Activated T-helper 1 cell treated with anti-CD3 and anti-CD28 coated beads, Interleukin-12 subunit alpha, Interleukin-12 subunit beta, Interleukin-2, Interleukin-4 antibody, amounts not matched to agents 30 ng/mL and 10 ng/mL and 1 ng/mL, durations not matched to agents 14 hours and 24 hours and 36 hours (primary cell): ENCODE measurements at places on chromosomes 11 and 22.

DNA sequence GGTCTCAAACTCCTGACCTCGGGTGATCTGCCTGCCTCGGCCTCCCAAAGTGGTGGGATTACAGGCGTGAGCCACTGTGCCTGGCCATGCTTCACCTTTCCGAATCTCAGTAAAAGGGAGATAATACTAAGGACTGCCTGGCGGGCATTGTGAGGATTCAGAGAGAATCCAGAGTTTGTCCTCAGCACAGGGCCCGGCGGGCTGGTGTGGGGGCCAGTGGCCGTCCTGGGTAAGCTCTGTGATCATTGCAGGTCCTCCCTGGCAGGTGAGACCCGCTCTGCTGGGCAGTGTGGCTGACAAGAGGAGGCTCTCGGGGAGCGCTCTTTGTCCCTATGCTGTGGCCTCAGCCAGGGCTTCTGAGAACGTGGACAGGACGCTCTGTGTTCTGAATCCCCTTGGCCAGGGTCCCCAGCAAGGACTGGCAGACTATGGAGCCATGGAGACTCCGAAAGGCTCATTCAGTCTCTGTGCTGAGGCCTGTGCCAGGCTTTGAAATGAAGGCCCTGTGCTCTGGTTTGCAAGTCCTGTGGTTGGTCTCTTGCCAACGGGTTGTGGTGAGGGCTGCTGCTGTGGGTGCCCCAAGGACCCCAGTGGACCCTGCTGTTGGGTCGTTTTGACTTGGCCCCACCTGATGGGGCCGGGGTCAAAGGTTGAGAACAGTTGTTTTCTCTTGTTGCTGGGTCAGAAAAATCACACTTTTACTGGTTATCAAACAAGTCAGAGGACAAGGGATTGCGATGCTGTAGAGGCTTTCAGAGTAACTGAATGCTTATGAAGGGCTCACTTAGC is 2.1 kb downstream of the TPCN2 start:
- DNase-seq = no peak

- DNase-seq = peak; percentile 30
Measured at GRCh38 chr11:119258180-119258579, 52.0 kb downstream of the CBL start.

DNA sequence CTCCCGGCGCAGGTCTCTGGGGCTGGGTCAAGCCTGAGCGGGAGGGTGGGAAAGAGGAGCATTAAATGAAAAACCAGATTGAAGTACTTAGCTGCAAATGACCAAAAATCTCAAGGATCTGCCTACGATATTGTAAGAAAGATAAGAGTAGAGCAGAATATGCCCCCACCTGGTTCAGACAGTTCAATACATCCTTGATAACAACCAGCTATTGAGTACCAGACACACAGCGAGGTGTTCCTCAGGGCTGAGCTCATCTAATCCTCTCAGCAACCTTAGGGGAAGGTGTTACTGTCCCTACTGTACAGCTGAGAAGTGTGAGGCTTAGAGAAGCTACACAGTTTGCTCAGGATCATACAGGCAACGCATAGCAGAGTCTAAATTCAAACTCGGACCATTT is 27.4 kb upstream of the HMGXB4 start:
- no peak for DNase-seq

DNA sequence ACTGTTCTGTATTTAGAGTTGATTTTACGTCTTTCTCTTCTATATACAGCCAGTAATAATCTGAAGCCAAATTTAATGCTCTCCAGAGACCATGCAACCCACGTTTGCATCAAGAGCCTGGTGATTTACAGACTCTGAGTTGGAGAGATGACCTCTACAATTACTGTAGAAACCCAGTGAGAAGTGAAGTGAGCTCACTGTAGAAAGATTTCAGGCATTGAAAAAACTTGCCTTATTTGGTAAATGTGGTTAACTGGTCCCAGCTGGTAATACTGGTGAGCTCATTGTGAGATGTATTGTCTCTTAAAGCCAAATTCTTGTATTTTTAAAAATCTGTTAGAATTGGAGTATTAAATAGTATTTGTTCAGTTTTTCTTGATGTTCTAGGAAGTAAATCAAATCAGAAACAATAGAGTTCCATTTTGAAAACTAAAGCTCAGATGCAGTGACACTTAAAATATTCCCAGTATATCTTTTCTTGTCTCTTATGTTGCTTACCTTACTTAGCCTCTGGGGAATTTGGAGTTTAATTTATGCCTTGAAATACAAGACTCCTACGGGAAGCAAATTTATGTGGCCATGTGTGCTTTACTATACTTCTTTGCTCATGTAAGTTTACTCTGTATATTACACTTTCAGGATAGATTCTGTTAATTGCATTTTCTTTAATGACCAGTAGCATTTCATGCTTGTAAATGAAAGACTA is 189.9 kb downstream of the ARHGAP42 start:
- no peak for DNase-seq

DNA sequence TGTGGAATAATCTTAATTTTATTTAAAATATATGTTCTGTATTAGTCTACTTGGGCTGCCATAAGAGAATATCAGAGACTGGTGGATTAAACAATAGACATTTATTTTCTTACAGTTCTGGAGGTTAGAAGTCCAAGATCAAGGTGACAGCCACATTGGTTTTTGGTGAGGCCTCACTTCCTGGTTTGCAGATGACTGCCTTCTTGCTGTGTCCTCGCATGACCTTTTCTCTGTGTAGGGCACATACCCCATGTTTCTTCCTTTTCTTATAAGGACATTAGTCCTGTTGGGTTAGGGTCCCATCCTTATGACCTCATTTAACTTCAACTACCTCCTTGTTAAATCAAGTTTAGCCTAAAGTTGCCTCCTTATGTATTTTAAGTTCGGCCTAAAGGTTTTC is 202.7 kb upstream of the MPPED2 start:
- DNase-seq = no peak

DNA sequence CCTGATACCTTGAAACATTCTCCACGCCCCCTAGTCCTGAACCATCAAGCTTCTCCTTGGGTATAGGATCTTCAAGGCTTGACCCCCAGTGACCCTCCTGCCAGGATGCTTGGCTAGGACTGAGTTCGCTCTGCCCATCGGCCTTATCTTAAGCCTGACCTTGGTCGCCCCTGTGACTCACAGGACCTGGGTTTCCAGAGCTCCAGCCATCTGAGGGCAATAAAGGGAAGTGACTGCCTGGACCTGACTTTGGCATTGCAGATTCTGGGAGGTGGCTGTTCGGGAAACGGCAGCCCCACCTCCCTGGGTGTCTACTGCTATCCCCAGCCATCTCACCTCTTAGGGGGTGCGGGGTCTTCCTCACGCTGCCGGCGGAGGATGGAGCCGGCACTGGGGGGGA is 15.4 kb downstream of the CARD10 start:
- no peak for DNase-seq

GRCh38 chr11:57290288-57290687 is 34.5 kb downstream of the TNKS1BP1 start:
- no peak for DNase-seq

- DNase-seq = no peak
Measured at GRCh38 chr22:38072322-38073149, 11.4 kb downstream of the SLC16A8 start.

DNA sequence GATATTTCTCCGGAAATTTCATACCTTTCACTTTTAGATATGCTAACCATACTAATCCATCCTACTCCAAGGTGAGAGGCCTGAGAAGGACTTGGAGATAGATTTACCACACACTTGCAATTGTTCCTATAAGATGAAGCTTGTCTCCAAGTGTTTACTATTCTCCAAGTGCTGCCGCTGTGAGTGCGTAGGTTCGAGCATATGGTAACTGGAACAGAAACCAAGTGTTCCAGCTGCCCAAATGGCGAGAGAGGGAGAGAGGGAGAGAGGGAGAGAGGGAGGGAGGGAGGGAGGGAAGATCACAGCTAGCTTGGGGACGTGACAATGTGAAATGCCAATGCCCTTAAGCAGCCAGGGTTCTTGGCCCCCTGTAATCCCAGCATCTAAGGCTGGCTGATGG is 21.5 kb downstream of the ASCC2 start:
- no peak for DNase-seq

DNA sequence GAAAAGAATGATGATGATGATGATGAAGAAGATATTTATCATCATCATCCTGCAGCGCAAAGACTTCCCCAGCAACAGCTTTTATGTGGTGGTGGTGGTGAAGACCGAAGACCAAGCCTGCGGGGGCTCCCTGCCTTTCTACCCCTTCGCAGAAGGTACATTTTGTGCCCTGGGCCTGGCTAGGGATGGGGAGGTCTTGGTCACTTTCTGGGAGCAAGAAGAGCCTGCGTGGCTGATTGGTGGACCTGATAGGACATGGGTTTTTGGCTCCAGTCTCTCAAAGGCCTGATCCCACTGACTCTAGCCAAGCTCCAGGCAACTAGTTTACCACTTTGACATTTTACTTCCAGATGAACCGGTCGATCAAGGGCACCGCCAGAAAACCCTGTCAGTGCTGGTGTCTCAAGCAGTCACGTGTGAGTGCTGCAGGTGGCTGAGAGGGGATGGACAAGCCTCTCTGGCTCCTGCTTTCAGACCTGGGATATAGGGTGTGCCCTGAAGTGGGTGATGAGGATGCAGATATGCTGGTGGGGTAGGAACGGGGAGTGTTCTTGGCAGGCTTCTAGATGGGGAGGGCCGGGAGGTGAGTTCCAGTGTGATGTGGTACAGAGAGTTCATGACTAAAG is 5.3 kb downstream of the SIDT2 start:
- DNase-seq = no peak

DNA sequence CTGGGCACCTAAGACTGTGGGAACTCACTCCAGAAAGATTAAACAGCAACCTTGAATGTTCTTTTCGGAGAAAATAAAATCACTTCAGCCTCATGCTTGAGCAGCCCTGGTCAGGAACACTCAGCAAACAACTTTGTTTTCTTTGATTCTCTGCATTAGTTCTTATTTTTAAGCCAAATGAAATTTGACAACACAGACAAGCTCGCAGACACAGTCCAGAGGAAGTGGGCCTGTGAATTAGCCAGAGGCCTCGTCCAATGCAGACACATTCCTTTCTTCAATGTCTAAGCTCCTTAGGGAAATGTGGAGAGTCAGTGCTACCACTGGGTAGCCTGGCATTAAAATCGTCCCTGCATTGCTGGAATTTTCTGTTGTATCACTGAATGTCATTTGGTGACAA is 62.9 kb upstream of the CSNK2A3 start:
- DNase-seq = no peak

DNA sequence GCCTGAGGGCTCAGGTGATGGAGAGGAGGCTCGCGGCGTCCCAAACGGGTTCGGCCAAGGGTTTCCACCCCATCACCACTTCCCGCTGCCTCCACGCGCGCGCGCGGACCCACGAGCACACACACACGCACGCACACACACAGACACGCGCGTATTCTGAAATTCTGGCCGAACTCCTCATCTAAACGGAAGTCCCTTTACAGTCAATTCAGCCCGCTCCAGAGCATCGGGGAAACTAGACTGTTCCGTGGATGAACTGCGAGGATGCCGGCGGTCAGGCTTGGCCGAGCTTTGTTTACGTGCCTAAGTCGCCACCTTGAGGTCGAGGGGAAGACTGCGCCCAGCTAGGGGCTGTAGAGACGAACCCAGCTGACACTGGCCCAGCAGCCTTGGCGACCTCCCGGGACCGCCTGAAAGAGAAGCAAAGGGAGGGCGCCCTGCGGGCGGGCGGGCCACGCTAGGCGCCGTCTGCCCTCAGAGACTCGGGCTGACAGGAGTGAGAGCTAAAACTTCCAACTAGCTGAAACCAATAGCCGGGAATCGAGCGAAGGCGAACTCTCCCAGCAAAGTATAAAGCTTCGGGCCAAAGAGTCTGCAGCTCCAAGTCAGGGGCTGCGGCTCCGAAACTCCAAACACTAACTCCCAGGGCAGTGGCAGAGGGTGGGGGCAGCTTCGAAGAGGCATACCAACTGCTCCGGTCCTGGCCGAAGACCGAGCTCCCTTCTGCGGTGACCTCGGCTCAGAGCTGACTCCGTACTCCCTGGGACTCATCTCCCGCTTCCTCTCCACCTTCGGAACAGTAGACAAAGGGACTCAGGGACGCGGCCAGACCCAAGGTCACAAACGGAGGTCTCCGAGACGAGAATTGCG is 124.7 kb upstream of the C11orf58 start:
- DNase-seq = peak; percentile 48

- peak; percentile 83 for DNase-seq
Measured at GRCh38 chr22:37244114-37244921, at the start of gene RAC2. RAC2 (minus strand) TSS chr22:37244269; CDS start chr22:37244148, 121 bp downstream.

DNA sequence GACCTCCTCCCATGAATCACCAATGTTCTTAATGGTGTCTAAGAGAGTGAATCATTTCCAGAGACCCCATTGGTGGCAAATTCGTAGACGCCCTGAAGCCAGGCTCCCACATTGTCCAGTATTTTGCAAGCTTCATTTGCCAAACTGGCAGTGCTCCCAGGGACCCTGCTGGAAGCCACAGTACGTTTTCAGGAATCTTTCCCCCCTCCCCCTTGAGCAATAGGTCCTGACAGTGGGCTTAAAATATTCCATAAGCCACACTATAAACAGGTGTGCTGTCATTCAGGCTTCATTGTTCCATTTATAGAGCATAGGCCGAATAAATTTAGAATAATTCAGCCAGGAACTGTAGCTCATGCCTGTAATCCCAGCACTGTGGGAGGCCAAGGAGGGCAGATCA is 125.3 kb downstream of the MORC2 start:
- no peak for DNase-seq

GRCh38 chr22:20589614-20590476 is 82.4 kb downstream of the MED15 start:
- DNase-seq = no peak

- DNase-seq = peak; percentile 78
Measured at GRCh38 chr11:118930094-118930712, 4.5 kb upstream of the BCL9L start.

GRCh38 chr11:118004543-118005223 is 18.5 kb downstream of the IL10RA start:
- DNase-seq = no peak

DNA sequence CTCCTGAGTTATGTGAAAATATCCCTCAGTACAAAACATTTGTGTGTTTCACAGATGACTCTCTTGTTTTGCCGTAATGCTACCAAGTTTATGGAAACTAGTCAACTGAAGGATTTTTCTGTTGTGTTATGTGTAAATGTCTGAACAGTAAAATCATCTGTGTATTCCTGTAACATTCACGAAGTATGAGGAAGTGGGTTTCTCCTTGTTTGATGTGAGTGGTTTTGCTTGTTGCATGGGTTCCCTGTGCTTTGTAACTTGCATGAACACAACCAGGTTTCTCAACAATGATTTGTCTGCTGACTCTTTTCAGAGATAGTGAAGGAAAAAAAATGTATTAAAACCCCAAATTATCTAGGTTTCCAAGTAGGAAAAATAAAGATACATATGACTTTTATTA is 138.1 kb downstream of the PGR start:
- no peak for DNase-seq
